ENCODE measurements at places on chromosomes 1 and 21.

DNA sequence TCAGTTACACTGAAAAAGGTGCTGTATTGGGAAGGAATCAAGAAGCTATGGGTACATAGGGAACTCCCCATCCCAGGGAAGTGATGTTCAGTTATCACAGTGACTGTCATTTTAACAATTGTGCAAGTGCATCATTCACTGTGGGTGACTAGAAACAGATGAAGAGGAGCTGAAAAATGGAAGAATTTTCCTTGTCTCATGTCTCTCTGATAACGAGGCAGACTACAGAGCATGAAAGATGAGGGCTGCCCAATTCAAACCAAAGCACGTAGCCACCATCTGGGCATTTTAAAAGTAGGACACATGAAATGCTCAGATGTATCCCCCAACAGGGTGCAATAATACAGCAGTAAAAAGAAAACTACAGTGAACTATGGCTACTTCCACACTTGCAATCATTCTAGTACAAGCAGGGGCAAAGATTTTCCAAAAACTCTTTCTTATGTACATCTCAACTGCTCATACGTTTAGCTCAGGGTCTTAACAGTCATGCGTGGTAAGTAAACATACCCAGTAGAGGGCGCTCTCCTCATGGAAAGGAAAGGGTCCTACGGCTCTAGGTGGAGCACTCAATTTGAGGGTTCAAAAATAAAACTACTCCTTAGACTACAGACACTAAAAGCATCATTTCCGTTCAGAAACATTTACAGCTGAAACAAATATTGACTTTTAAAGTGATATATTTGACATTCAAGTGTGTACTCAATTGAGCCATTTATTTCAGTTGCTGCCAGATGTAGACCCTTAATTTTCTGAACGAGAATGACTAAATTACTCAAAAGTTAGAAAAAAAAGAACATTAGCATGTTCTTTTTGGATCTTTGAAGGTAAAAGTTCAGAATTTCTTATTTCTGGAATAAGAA is 143.2 kb downstream of the KCTD3 start:
- DNase-seq, result no peak

GRCh38 chr1:64062941-64063581 is 140.4 kb upstream of the UBE2U start:
- DNase-seq, result no peak

- DNase-seq, result no peak
Observed at GRCh38 chr1:238981317-238981933, 404.9 kb upstream of the CHRM3 start.

- DNase-seq, result no peak
Observed at GRCh38 chr1:4512636-4513035, 141.8 kb upstream of the AJAP1 start.

GRCh38 chr1:236830116-236830515 is 35.0 kb downstream of the MTR start:
- no peak for DNase-seq

GRCh38 chr1:173043253-173043652 is 7.5 kb downstream of the TNFSF18 start:
- no peak for DNase-seq

- no peak for DNase-seq
Observed at GRCh38 chr1:205508227-205508714, 3.8 kb downstream of the CDK18 start.

- no peak for DNase-seq
Observed at GRCh38 chr21:45299864-45300785, 12.4 kb upstream of the POFUT2 start.

DNA sequence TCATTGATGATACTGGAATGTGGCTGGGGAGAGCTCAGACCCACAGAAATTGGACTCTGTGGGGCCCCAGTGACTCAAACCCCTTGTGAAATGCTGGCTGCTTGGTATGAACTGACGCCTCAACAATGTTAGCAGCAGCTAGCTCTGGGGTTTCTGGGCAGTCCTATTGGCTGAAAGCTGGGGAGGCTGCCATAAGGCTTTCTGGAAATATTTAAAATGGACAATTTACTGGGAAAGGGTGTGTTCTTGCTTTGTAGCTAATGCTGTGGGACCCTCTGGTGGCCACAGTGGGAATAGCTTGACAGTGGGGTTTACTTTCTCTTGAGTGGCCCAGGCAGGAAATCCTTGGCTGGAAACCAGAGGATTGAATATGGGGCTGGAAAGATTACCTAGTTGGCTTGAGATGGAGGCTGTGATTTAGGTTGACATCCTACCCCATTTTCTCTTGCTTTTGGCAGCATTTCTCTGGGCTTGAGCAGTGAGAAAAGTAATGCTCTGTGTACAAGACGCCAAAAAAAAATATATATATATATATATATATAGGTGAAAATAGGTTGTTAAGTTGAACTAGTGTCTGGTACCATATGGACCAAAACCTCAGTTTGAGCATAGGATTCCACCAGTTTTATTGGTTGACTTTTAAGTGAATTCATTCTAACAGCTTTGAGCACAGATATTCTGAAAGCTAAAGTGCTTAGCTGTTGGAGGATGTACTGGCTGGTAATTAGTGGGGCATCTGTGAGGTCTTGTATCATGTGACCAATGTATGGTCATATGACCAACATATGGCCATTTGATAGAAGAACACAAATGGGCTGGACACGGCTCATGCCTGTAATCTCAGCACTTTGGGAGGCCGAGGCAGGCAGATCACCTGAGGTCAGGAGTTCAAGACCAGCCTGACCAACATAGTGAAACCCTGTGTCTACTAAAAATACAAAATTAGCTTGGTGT is 8.2 kb upstream of the S100A10 start:
- DNase-seq, result peak; percentile 38

- no peak for DNase-seq
Observed at GRCh38 chr1:69569576-69570328, 2.0 kb downstream of the LRRC7 start.

GRCh38 chr1:171455967-171456366 is 29.4 kb upstream of the PRRC2C start:
- DNase-seq, result no peak

Measured in activated CD4-positive, CD25-positive, alpha-beta regulatory T cell (primary cell).